ENCODE measurements at places on chromosomes 5 and 9.

DNA sequence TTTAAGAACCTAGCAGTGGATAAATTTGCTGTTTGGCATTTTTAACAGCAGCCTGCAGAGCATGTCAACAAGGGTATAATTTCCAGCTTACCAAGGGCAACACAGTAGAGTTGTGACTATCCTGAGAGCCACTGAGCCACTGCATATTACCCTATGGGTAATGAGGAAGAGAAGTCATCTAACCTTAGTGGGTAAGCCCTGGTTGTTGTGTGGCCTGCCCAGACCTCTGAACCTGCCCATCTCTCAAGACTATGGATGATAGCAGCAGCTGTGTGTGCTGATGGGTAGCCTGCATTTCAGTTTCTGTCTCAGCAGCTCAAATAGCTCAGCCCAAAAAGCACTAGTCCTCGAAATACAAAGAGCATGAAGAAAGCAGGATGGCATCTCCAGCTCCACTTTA lies 56.1 kb upstream of the PIP5K1B start:
- DNase-seq, result no peak

- no peak for DNase-seq
These were observed 196.5 kb upstream of the EFNA5 start for GRCh38 chr5:107867266-107867665.

DNA sequence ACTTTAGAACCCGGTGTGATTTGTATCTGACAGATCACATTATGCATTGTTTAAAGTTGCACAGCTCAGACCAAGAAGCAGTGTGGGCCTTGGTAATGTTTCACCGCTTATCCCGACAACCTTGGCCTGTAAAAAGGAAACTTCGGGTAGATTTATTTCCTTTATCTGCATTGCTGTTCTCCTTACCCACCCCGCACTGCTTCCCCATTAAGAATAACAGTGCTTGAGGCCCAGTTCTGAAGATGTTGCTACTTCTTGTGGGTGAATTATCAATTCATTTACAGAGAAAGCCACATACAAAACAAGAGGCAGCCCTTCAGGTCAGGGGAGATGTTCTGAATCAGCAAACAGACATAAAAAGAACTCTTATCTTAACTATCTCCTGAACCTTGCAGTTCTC lies 8.4 kb downstream of the SMARCA2 start:
- DNase-seq, result no peak

DNA sequence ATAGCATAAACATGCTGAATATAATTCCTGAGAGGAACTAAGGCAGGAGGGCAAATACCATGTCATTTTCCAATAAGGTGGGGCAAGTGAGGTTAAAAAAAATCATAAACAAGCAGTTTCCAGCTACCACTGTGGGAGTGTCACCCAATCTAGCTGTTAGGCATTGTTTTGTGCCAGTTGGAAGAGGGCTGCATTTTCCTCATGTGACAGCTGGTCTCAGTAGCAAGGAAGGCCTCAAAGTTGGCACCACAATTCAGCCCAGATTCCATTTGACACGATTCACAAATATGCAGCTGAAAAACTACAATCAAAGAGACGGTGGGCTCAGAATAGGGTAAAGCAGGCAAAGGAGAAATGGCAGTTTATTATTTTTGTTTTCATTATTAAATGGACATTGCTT lies 636.1 kb downstream of the KIF4B start:
- no peak for DNase-seq

GRCh38 chr5:171848911-171849520 lies 63.4 kb downstream of the SMIM23 start:
- no peak for DNase-seq
